ENCODE measurements at places on chromosomes 12 and 14.

DNA sequence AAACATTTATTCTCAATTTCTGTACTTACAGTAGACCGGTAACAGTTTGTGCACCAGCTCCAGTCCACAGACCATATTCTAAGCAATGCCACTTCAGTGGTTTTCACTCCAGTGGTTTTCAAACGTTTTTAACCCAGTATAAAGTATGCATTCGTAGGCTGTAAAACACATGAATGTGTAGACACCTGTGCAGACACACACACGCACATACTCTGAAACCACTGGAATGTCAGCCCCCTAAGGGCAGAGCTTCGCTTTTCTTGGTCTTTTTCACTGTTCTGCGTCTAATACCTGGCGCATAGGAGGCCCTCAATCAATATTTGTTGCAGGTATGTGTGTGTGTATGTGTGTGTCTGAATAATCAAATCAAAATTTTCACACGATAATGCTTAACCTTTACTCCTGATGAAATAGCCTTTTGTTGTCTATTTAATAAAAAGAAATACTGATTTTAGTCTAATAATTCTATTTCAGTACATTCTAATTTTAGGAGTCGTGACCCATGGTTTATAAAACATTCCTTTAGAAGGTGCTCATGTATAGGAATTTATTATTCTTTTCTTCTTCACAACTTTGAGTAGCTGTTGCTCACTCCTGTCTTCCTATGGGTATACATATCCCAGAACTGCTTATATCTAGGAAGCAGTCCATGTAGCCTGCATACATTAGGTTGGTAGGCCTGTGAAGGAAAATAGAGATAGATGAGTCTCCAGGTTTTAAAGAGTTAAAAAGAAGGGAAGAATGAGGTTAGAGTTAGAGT is 73.6 kb upstream of the REP15 start:
- no peak for DNase-seq

- no peak for DNase-seq
These were observed 30.7 kb upstream of the MANSC4 start for GRCh38 chr12:27810756-27811155.

DNA sequence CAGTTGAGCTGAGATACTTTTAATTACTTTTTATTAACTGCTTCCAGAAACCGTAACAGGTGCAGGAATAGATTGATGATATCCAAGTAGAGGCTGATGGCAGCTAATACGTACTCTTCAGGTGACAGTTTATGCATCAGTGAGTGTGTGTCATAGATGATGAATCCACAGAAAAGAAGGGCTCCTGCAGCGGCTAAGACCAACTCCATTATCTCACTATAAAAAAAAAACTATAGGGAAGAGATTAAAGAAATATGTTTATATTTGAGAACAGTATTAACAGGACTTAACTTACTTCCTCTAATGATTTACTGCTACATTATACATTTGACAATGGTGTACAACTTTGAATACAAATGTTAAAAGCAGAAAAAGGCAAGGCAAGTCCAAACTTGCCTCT is 7.4 kb upstream of the LLPH start:
- DNase-seq = no peak

- DNase-seq = no peak
These were observed 52.2 kb upstream of the DIO3 start for GRCh38 chr14:101508948-101509729.

DNA sequence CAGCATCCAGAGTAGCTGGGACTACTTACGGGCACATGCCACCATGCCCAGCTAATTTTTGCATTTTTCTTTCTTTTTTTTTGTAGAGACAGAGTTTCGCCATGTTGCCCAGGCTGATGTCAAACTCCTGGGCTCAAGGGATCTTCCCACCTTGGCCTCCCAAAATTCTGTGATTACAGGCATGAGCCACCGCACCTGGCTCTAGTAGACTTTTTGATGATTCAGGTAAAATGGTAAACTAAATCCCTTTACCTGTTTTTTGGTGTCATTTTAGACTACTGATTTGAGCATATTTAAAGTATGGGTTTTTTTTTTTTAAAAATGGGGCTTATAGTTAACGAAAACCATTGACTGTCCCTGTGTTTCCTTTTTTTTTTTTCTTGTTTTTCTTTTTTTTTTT is 20.5 kb downstream of the RBMS2 start:
- no peak for DNase-seq

DNA sequence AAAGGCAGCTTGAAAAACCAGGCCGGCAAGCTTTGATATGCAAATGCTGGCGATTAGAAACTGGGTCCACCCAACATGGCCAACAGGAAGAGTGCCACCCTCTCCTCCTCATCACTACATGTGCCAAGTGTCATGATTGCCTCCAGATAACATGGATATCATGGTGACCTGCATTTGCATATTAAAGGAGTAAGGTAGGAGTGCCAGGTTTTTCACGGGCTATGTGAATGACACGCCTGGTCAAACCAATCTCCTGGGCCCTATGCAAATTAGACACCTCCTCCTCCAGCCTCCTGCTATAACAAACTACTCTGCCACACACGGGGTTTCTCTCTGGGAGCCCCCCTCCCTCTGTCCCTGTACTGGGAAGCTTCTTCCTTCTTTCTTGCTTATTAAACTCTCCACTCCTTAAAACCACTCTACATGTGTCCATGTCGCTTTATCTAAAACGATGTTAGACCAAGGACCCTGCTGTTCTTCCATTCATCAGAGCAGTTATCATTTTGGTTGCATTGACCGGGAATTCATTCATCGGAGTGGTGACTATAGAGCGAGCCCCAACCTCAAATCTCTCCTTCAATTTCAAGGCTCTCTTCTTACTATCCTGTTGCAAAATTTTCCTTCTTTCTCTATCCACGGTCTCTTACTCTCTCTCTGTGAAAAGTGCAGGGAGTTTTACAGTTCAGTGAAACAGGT is 27.5 kb downstream of the APOBEC1 start:
- DNase-seq = no peak

DNA sequence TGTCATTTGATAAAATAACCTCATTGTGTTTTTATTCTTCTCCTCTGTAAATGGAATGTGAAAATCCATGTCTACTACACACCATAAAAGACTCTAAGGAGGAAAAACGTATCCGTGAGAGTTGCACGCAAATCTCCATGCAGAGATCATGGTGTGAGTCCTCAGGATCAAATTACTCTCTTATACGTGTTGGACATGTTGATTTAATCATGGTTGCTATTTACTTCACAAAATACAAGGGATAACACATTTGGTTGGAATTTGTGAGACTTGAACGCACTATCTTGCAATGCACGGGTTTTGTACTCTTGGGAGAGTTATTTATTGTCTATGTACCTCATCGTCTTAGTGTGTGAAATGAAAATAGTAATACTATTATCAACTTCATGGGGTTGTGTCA is 128.0 kb upstream of the RASSF8 start:
- no peak for DNase-seq
